ENCODE measurements at places on chromosomes 4 and X. TPM values are rescaled to one million over a fixed set of nuclear protein-coding genes. Genes with fewer than 3 reads are reported as not detected.

The GABRG1 gene
- total RNA-seq = not detected

The F8A1 gene
- 3.5 TPM for total RNA-seq

The ZNF275 gene
- 9.1 TPM for total RNA-seq

The RNF128 gene
- 22.2 TPM for total RNA-seq

The BGN gene
- total RNA-seq = not detected

The TMEM156 gene
- total RNA-seq = not detected

The CT45A5 gene
- total RNA-seq = 35.2 TPM

The PABPC4L gene
- total RNA-seq = 0.11 TPM

The RLIM gene
- total RNA-seq = 67.4 TPM

The S100P gene
- not detected for total RNA-seq

The C4orf51 gene
- total RNA-seq = not detected

The CXCL11 gene
- 0.26 TPM for total RNA-seq

The DMRTC1B gene
- not detected for total RNA-seq

The EGF gene
- 1.4 TPM for total RNA-seq

The MAGEA1 gene
- total RNA-seq = 2.2 TPM

The TCEAL2 gene
- not detected for total RNA-seq

The EDNRA gene
- total RNA-seq = 0.13 TPM

The MCF2 gene
- total RNA-seq = 1.7 TPM

The LRIT3 gene
- not detected for total RNA-seq

The GPR119 gene
- total RNA-seq = not detected

The MAGEC2 gene
- 133 TPM for total RNA-seq

The BMP2K gene
- total RNA-seq = 21.4 TPM

Data from SK-MEL-5 (cell line).